ENCODE measurements at places on chromosomes 6 and 20. TPM values are rescaled to one million over a fixed set of nuclear protein-coding genes. Genes with fewer than 3 reads are reported as not detected.

Gene CCN6
- not detected for total RNA-seq

Gene ULBP2
- total RNA-seq: 2.3 TPM

Gene TRIM15
- not detected for total RNA-seq

Gene ZNF831
- total RNA-seq: 1.0 TPM

Gene COL11A2
- 1.2 TPM for total RNA-seq

DNA sequence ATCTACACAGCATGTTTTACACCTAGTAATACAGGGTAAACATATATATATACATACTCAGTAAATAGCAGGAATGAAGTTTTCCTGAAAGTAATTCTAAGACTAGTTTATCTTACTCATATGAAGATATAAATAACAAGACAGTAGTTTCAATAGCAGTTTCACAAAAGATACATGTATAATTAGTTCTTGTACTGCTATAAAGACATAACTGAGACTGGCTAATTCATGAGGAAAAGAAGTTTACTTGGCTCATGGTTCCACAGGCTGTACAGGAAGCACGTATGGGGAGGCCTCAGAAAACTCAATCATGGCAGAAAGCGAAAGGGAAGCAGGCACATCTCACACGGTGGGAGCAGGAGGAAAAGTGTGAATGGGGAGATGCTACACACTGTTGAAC is 16.9 kb downstream of the RARS2 start:
- no peak for DNase-seq
- H3K4me1 ChIP-seq: peaks cover 17% of the 10 kb centered on the region

DNA sequence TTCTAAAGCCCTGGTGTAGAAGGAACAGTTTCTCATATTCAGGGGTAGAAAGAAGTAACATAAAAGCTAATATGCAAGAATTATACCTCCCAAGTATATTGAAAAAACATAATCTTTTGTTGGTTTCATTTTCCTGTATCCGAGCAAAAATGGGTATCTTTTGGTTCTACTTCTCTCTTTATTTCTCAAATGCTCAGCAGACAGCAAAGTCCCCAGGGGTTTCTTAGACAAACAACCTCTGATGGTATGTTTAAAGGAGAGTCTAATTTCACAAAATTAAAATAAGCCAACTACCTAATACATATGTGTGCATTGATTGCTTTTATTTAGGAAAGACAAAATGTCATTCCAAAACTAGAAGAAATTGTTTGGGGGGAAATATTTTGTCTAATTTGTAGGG is 131.0 kb downstream of the TSHZ2 start:
- no peak overlapping the region for H3K4me3 ChIP-seq
- H3K27ac ChIP-seq: no peak overlapping the region
- no peak for DNase-seq
- no peaks in the 10 kb centered on the region for H3K36me3 ChIP-seq
- no peaks in the 10 kb centered on the region for H3K27me3 ChIP-seq

- H3K4me3 ChIP-seq: no peak overlapping the region
- no peaks in the 10 kb centered on the region for H3K27me3 ChIP-seq
- H3K36me3 ChIP-seq: no peaks in the 10 kb centered on the region
- H3K4me1 ChIP-seq: no peaks in the 10 kb centered on the region
- no peak for DNase-seq
Observed at GRCh38 chr20:36736451-36737182, 9.3 kb downstream of the NDRG3 start.

GRCh38 chr6:1765160-1765903 is 155.6 kb downstream of the FOXC1 start:
- no peaks in the 10 kb centered on the region for H3K36me3 ChIP-seq
- no peak overlapping the region for H3K4me3 ChIP-seq
- H3K27ac ChIP-seq: no peak overlapping the region
- H3K4me1 ChIP-seq: no peaks in the 10 kb centered on the region

GRCh38 chr6:136975089-136975715 is 53.1 kb downstream of the SLC35D3 start:
- H3K27me3 ChIP-seq: no peaks in the 10 kb centered on the region
- no peaks in the 10 kb centered on the region for H3K4me1 ChIP-seq
- DNase-seq: no peak
- H3K36me3 ChIP-seq: no peaks in the 10 kb centered on the region
- H3K27ac ChIP-seq: no peak overlapping the region

DNA sequence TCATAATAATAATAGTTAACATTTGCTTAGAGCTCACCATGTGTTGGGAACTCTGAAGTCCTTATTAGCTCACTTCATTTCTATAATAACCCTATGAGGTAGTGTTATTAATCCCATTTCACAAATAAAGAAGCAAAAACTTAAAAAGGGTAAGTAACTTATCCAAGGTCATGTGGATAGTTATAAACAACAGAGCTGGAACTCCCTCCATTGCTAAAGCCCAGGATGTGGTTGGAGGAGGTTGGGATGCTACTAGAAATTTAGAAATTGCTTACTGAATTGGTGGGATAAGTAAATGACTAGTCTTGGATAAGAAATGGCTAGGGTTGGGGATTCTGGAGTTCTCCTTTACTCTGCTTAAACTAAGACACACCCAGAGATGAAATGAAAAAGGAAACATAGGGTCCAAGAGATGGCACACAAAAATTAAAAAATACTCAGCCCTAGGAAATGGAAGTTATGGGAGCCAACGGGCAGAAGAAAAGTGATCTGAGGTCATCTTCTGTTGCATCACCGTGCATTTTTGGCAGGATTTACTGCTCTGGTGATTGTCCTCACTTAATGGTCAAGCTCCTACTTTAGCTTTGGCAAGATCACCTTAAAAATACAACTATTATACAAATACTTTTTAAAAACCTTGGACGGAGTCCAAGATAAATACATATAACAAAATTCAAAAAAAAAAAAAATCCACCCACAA is 7.7 kb upstream of the CLIC5 start:
- no peak overlapping the region for H3K27ac ChIP-seq
- no peaks in the 10 kb centered on the region for H3K4me1 ChIP-seq
- no peaks in the 10 kb centered on the region for H3K27me3 ChIP-seq
- no peaks in the 10 kb centered on the region for H3K36me3 ChIP-seq
- no peak for DNase-seq
- H3K4me3 ChIP-seq: no peak overlapping the region

DNA sequence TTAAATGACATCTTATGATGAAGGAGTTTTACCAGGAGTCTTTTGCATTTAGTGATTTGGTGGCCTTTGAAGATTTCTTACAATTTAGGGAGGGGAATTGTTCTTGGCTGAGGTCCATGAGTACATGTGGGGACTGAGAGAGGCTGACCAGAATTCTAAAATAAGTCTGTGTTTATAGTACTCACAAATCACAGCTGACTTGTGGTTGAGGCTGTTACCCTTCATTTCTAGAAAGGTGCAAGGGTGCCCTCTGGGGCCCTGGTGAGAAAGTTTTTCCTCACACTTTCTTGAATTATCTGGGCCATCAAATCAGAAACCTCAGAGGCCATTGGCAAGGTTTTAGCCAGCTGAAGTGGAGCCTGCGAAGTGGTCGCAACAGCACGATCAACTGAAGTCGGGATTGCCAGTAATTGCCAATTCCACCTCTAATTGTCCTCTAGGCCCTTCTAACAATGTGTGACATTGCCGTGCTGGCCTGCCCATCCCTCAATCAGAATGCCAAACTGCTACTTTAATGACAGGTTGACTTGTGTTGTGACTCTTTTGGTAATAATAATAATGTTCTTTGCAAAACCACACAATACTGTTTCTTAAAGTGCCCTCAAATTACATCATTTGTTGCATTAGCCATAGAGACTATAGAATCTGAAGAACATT is 221.6 kb downstream of the OGFRL1 start:
- DNase-seq: peak; percentile 60
- no peak overlapping the region for H3K4me3 ChIP-seq
- no peaks in the 10 kb centered on the region for H3K27me3 ChIP-seq
- H3K4me1 ChIP-seq: peaks cover 11% of the 10 kb centered on the region
- H3K36me3 ChIP-seq: no peaks in the 10 kb centered on the region
- H3K27ac ChIP-seq: no peak overlapping the region

- no peak overlapping the region for H3K4me3 ChIP-seq
- H3K27me3 ChIP-seq: no peaks in the 10 kb centered on the region
- peaks cover 28% of the 10 kb centered on the region for H3K4me1 ChIP-seq
- H3K27ac ChIP-seq: no peak overlapping the region
Observed at GRCh38 chr6:41702089-41702745, 33.2 kb downstream of the TFEB start.
